ENCODE measurements at places on chromosomes 13 and 19. TPM values are rescaled to one million over a fixed set of nuclear protein-coding genes. Genes with fewer than 3 reads are reported as not detected.

The KLK15 gene
- not detected for total RNA-seq

DNA sequence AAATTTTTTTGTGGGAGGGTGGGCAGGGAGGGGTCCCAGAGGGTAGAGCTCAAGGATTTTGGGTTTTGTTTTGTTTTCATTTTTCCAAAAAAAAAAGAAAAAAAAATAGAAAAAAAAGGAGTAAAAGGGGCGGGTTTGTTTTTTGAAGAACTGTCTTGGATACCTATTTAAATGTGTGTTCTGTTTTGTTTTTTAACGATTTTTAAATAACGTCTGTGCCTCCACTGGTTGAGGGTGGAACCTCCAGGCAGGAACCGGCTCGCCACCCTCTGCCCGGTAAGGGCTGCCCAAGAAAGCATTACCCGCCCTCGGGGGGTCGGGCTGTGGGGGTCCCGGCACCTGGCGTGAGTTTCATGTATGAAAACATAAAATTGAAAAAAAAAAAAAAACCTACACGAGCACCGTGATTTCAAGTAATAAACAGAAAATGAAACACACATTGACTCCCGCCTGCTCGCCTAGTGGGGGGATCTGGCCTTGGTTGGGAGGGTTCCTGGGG, 10.4 kb downstream of the MIDN start:
- no peak for DNase-seq

The ATP4A gene
- not detected for total RNA-seq

GRCh38 chr19:5024282-5024681, 55.4 kb downstream of the KDM4B start:
- DNase-seq: no peak

Measured in activated T-helper 1 cell treated with anti-CD3 and anti-CD28 coated beads, Interleukin-12 subunit alpha, Interleukin-12 subunit beta, Interleukin-2, Interleukin-4 antibody, amounts not matched to agents 30 ng/mL and 10 ng/mL and 1 ng/mL, durations not matched to agents 14 hours and 24 hours and 36 hours (primary cell).